Thyroid gland (tissue), 4 donors: ENCODE measurements at places on chromosomes 7 and 10. TPM values are rescaled to one million over a fixed set of nuclear protein-coding genes. Genes with fewer than 3 reads are reported as not detected.

DNA sequence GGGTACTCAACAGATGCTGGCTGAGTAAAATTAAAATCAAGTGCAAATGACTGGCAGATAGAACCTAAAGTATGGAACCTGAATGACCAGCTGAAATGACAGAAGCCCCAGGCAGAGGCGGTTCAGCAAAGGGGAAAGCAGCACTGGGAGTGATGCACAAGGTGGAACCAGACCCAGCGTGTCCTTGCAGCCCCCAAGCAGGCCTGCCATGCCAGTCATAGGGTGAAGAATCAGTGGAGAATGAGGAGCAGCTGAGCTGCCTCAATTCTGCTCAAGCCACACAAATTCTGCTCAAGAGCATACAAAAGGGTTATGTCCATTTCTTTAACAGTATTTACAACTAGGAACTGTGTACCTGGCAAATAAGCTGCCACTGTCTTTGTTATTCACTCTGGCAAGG, 8.7 kb downstream of the ACTR1A start:
- DNase-seq, result no peak

GRCh38 chr7:130208516-130208915, 856 bp downstream of the SSMEM1 start:
- no peak for DNase-seq

- no peak for DNase-seq
Measured at GRCh38 chr10:17883621-17884020, 68.1 kb upstream of the SLC39A12 start.

DNA sequence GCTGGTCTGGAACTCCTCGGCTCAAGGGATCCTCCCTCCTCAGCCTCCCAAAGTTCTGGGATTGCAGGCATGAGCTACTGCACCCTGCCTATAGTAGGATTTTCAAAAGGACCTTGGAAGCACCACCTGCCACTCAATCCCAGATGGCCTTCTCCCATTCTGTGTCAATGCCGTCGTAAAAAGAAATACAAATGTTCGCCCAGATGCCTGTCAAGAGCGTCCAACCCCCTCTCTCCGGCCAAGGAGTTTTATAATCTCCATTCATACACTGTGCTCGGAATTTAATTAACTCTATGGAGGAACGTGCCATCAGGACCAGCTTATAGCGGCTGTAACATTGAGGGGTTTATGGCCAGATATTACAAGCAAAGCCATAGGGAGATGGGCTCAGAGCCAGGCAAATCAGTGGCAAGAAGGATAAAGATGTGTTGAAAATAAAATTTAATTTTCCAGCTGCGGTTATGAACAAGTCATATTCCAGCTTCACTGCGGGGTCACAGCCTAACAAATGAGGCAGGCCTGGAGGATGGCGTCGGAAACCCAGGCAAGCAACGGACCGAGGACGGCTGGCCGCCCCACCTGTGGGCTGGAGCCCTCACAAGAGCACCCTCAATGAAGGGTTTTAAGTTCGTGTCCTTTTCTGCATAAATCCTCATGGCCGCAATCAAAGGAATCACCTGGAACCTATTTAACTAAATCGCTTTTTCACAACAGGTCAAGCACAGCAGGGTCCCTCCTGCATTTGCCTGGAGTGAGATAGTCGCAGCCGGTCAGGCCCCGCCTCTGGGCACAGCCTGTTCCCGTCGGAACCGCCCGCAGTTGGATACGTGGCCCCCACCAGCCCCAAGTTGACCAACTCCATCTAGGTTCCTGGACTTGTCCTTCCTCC, 374.5 kb upstream of the FOXK1 start:
- no peak for DNase-seq

DNA sequence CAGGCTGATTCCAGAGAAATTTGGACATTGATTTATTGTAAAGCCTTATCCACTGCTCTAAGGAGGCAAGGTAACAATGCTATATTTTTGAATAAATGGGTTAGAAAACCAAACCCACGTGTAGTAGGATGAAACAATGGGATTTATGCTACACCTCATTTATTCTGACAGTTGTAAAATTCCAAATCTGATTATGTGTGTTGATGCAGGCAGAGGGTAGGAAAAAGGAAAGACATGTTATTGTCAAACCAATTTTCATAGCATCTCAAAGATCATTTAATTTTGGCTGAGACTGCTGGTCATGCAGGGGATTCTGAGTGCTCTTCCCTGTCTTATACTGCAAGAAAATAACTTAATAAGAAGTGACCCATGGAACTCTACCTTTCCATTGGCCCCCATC, 1219.9 kb upstream of the SORCS1 start:
- no peak for DNase-seq

GRCh38 chr7:409339-410281, 110.0 kb downstream of the PDGFA start:
- no peak for DNase-seq

GRCh38 chr7:25565002-25565401, 336.7 kb upstream of the NPVF start:
- no peak for DNase-seq

The ZNF107 gene
- 13.0 TPM for total RNA-seq

The FERD3L gene
- total RNA-seq, result not detected

The CRTAC1 gene
- 7.3 TPM for total RNA-seq

The SLC25A28 gene
- 23.8 TPM for total RNA-seq
